HS-27A (cell line): ENCODE measurements at places on chromosomes 6 and 20.

DNA sequence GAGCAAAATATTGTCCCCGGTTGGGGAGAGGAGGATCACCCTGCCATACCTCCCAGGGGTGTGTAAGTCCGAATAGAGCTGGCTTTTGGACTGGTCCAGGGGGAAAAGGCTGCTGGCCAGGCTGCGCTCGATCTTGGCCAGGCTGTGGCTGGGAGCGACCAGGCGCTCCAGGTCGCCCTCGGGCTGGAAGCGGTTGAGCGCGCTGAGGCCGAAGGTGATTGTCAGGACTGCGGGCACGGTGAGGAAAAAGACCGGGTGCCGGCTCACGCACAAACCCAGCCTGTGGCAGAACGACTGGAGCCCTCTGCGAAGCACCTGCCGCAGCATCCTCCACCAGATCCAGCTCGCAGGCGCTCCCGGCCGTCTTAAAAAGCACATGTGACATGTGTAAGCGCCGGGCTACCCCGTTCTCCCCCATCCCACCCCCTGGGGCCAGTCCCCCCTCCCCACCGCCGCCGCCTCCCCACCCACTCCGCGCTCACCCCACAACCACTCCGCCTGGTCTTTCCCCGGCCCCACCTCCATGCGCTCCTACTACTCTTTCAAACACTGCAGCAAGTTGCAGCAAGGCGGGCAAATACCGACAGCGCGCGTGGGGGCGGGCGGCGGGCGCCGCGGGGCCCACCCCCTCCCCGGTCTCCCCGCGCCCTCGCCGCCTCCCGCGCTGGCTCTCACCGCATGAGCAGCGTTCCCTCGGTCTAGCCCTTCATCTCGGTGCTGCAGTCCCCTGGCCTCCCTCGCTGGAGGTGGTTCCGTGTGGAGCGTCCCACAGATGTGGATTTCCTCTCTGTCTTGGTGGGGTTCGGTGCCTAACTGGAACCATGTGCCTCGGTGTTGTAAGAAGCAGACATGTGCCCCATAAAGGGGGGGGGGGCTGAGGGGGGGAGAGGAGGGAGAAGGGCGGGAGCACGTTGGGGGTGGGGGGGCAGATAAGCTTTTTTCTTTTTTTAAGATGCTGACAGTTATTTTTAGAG is 42.4 kb downstream of the PTCHD4 start:
- no peak for DNase-seq

DNA sequence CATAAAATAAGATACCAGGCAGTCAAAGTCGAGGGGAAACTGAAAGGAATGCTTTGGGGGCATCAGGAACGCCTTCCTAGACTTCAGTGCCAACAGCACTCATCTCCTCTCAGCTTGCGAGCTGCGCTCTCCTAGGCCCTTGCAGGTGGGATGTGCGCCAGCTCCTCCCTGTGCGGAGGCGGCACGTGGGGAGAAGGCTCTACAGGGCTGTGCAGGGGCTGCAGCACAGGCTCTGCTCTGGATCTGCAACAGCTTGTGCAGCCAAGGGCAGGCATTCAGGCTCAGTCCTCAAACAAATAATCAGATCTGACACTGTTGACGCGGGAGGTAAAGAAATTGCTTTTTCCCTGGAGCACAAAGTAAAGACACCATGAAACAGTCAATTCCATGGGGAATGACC is 144.8 kb downstream of the TTLL2 start:
- DNase-seq: no peak

DNA sequence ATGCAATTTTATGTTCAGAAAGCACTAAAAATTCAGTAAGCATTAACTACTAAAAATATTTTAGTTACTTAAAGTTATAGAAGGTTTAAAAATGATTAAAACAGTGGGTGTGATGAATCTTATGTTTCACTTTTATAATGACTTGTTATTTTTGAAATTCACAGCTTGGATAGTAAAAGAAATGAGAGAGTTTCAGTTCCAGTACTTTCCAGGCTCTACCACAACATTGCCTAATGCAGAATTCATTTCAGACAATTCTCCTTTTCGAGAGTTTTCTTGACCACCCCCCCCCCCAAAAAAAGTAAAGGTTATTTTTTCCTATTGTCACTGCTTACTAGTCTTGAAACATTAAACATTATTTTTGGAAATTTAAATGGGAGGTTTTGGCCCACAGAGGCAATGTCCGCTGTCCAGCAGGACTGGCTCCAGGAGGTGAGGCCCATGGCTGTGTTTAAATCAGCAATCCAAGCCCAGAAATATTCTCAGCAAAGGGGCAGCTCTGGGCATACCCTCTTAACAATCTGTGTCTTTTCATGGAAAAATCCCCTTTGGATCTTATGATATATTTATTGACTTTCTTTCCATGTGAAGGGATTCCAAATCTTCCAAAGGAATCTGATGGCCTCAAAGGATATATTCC is 519.9 kb downstream of the MAFB start:
- no peak for DNase-seq

GRCh38 chr6:122389704-122390372 is 9.6 kb upstream of the HSF2 start:
- DNase-seq: no peak

GRCh38 chr6:33427585-33428223 is 7.8 kb downstream of the SYNGAP1 start:
- DNase-seq: no peak

- no peak for DNase-seq
Observed at GRCh38 chr6:108896111-108896661, 48.0 kb downstream of the ARMC2 start.

- no peak for DNase-seq
Observed at GRCh38 chr6:96898241-96898851, 655 bp upstream of the NDUFAF4 start.

DNA sequence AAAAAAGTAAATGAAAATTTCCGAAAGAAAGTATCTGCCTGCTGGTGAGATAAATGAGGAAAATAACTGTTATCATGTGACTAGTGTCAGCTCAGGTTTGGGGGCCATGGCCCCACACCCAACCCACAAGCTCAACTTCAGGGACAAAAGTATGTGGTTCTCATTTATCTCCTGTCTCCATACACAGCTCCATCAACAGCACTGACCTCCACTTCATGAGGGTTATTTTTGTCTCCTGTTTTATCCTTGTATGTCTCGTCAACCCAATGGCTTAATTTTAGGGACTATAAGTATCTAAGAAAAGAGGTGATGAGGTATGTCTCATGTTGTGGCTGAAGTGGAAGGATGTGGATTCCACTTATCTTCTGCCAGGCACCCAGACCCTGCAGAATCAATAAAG is 271.6 kb upstream of the RIN2 start:
- DNase-seq: no peak

DNA sequence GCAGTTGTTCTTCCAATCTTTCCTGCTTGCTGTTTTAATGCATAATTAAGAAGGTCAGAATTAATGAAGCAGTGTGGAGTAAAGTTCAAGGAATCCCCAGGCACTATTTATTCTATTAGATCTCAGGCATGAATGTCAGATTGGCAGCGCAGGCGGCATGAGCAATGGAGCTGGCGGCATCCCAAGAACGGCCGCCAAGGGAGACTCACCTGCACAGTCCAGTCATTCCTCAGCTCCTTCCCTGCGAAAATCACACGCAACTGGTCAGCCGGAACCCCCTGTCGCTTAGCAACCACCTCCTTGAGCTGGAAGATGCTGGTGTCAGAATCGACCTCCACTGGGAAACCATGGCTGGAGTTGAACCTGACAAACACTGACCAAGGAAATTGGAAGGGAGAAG is 284.5 kb downstream of the PRKN start:
- no peak for DNase-seq
